ENCODE measurements at places on chromosomes 11 and 22. TPM values are rescaled to one million over a fixed set of nuclear protein-coding genes. Genes with fewer than 3 reads are reported as not detected.

NCAM1 gene
- 21.7 TPM for total RNA-seq

DNA sequence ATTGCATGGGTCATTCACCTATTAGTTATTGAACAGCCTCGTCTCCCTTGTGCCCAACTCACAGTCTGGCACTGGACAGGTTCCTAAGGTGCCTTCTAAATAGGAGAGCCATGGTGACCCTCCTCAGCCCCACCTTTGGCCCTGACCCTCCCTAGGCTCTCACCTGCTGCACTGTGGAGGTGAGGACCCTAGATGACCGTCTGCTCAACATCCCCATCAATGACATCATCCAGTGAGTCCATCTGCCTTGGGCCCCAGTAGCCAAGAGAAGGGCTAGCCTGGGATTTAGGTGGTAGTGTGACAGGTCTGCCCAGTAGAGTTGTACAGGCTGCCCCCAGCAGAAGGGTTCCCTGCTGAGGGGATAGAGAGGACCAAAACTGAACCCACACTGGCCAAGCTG, 13.6 kb downstream of the UCP2 start:
- no peak overlapping the region for H3K4me3 ChIP-seq
- H3K27ac ChIP-seq = no peak overlapping the region
- DNase-seq = no peak
- no peaks in the 10 kb centered on the region for H3K4me1 ChIP-seq

KRTAP5-8 gene
- not detected for total RNA-seq

- peaks cover 2% of the 10 kb centered on the region for H3K27me3 ChIP-seq
- H3K36me3 ChIP-seq = no peaks in the 10 kb centered on the region
- H3K4me3 ChIP-seq = no peak overlapping the region
Observed at GRCh38 chr11:116807601-116808261, 15.4 kb downstream of the APOA4 start.

GRCh38 chr11:22031791-22032190, 161.1 kb upstream of the ANO5 start:
- H3K27ac ChIP-seq = no peak overlapping the region
- H3K4me1 ChIP-seq = no peaks in the 10 kb centered on the region
- DNase-seq = no peak
- no peaks in the 10 kb centered on the region for H3K36me3 ChIP-seq
- H3K27me3 ChIP-seq = no peaks in the 10 kb centered on the region

- H3K27ac ChIP-seq = no peak overlapping the region
- no peak overlapping the region for H3K4me3 ChIP-seq
- H3K36me3 ChIP-seq = peaks cover 5% of the 10 kb centered on the region
- peaks cover 5% of the 10 kb centered on the region for H3K4me1 ChIP-seq
- DNase-seq = no peak
Observed at GRCh38 chr11:68321293-68322051, 9.1 kb downstream of the LRP5 start.

DNA sequence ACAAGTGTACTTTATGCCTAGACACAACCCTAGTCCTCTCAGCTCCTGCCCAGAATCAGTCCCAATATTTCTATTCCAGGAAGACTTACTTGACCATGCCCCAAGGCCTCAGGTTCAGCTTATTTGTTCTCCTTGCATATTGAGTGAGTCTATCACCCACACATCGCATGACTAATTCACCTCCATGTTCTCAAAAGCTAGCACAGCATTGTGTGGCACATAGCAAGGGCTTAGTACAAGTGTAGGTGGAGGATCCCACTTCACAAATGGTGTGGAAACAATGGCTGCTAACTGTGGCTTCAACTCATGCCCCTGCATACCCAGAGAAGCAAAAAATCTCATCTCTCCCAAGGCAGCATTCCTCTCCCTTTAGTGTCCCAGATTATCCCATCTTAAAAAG, 602.6 kb upstream of the API5 start:
- no peak overlapping the region for H3K27ac ChIP-seq
- no peak for DNase-seq
- no peaks in the 10 kb centered on the region for H3K27me3 ChIP-seq

GRCh38 chr22:37661160-37661924, 2.8 kb downstream of the PDXP start:
- no peaks in the 10 kb centered on the region for H3K27me3 ChIP-seq
- H3K27ac ChIP-seq = peak overlapping the region; percentile 91
- peaks cover 3% of the 10 kb centered on the region for H3K36me3 ChIP-seq
- no peak for DNase-seq

CYTH4 gene
- not detected for total RNA-seq

DNA sequence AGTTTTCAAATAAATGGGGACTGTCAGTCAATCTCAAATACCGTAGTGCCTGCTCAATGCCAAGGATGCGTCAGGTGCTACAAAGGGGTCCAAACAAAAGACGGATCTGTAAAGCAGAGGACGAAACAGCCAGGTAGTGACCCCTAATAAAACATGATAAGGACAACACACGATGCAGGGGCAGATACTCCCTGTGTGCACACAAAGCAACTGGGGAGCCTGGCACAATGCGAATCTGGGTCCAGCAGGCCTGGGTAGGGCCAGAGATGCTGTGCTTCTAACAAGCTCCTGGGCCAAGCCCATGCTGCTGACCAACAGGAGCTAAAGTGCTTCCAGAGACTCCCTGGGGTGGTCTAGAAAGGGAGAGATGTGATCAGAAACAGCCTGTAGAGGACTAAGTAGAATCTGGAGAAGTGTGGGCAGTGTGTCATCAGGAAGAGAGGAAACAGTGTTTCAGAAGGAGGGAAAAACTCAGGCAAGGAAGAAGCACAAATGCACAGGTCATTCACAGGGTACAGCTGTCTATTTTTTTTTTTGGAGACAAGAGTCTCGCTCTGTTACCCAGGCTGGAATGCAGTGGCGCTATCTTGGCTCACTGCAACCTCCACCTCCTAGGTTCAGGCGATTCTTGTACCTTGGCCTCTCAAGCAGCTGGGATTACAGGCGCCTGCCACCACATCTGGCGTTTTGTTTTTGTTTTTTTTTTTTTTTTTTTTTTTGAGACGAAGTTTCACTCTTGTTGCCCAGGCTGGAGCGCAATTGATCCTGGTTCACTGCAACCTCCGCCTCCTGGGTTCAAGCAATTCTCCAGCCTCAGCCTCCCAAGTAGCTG, 74.5 kb downstream of the MICAL3 start:
- no peak overlapping the region for H3K4me3 ChIP-seq
- peaks cover 5% of the 10 kb centered on the region for H3K36me3 ChIP-seq
- no peak for DNase-seq
- H3K4me1 ChIP-seq = peaks cover 60% of the 10 kb centered on the region
- peak overlapping the region; percentile 46 for H3K27ac ChIP-seq

DNA sequence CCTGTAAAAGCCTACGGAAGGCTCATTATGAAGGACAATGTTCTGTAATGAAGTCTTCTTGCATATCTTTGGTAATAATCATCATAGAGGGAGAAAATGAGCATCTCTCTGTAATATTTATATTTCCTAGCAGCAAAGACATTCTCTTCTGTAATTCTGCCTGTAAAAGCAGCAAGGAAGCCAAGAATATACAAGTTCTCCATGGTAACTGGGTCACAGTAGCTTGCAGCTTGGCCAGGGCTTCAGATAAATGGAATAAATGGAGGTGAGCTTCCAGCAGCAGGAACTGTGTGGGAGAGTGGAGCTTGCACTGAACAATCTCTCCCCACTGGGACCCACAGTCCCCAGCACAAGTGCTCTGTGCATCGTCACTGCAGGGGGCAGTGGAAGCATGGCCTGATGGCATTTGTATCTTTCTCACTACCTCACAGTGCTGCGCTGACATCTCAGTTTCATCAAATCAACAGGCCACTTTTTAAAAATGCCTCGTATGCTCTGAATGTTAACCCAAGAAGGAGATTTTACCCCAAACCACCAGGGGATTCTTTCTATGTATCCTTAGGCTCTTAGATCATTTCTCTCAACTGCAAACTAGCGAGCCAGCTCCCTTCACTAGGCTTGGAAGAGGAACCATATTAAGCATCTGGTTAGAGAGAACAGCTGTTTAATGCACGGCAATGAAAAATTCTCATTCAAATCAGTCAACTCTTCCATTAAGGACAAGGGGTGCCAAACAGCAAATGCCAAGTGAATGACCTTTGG, 1059.7 kb downstream of the OPCML start:
- H3K36me3 ChIP-seq = no peaks in the 10 kb centered on the region
- H3K4me1 ChIP-seq = no peaks in the 10 kb centered on the region
- no peak overlapping the region for H3K4me3 ChIP-seq
- DNase-seq = no peak
- H3K27ac ChIP-seq = no peak overlapping the region
